ENCODE measurements at places on chromosomes 12 and 14.

GRCh38 chr12:89154743-89155499 is 197.4 kb downstream of the DUSP6 start:
- no peak for DNase-seq

DNA sequence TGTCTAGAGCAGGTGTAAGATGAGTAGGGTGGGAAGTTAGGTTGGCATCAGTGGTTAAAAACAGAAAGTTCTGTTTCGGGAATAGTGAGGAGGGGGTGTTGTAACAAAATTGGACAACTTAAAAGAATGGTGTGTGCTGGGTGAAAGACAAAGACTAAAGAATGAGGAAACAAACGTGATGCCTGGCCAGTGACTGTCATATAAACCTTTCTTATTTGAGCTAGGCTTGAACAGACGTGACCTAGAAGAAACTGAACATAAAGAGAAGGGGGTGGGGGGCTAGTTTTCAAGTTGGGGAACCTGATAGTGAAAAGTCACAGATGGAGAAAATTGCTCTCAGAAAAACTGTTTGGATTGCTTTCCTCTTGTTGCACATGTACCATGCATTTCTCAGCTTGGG is 39.6 kb downstream of the RAD52 start:
- no peak for DNase-seq

DNA sequence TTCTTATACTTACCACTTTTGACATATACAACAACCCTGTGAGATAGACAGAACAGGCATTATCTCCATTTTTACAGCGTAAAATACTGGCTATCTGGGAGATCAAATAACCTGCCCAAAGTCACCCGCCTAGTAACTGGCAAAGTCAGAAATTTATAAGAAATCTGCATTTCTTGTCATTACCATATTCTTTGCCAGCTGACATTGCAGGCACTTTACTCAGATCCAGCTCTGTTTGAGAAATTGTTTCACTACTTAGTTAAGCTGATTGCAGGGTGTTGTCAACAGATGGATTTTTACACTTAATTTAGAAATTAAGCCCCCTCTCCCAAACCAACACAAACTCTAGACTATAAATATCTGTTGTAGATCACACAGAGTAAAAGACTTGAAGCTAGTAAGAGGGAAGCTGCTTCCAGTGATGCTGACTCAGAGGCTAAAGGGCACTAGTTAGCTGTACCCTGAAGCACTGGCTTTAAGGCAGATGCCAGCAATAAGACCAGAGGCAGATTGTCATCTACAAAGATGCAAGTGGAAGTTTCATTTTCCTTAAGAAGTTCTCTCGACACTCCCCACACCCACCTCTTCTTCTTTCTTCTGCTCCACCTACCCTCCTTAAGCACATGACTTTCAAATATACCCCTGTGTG is 153.1 kb downstream of the ANO6 start:
- no peak for DNase-seq

- no peak for DNase-seq
These were observed 81.7 kb downstream of the IFNG-AS1 start for GRCh38 chr12:68070957-68071356.

- no peak for DNase-seq
These were observed 84.9 kb upstream of the OTX2 start for GRCh38 chr14:56895154-56895553.

DNA sequence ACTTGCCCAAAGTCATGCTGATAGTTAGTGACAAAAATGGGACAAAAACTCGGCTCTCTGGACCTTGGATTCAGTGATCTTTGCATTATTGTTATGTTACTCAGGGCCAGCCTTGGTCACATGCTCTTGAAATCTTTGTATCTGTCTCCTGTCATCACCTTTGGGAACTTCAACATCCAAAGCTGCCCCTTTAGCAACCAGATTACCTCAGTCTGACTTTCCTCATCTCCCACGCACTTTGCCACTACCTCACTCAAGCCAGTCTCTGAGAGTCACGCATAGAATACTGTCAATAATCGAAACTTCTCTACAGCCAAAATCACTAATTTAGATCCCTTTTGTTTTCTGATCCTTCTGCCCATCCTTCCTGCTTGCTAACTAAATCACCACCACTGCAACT is 90.8 kb upstream of the DAAM1 start:
- no peak for DNase-seq
